ENCODE measurements at places on chromosomes 2 and 18. TPM values are rescaled to one million over a fixed set of nuclear protein-coding genes. Genes with fewer than 3 reads are reported as not detected.

GRCh38 chr2:42089340-42089925 lies 41.6 kb downstream of the PKDCC start:
- no peaks in the 10 kb centered on the region for H3K36me3 ChIP-seq
- H3K27ac ChIP-seq: no peak overlapping the region
- H3K4me1 ChIP-seq: peaks cover 8% of the 10 kb centered on the region
- no peak overlapping the region for H3K4me3 ChIP-seq
- DNase-seq: peak; percentile 89

GRCh38 chr18:12595571-12596255 lies 62.2 kb downstream of the SPIRE1 start:
- no peaks in the 10 kb centered on the region for H3K36me3 ChIP-seq
- H3K4me1 ChIP-seq: no peaks in the 10 kb centered on the region
- no peak overlapping the region for H3K4me3 ChIP-seq
- no peaks in the 10 kb centered on the region for H3K27me3 ChIP-seq
- H3K27ac ChIP-seq: no peak overlapping the region

- H3K4me1 ChIP-seq: no peaks in the 10 kb centered on the region
- no peaks in the 10 kb centered on the region for H3K27me3 ChIP-seq
- DNase-seq: no peak
- H3K4me3 ChIP-seq: no peak overlapping the region
These were observed 158.1 kb downstream of the DDX1 start for GRCh38 chr2:15749460-15750432.

- no peak for DNase-seq
- H3K27me3 ChIP-seq: no peaks in the 10 kb centered on the region
- no peak overlapping the region for H3K4me3 ChIP-seq
- no peak overlapping the region for H3K27ac ChIP-seq
These were observed 163.5 kb upstream of the SOX11 start for GRCh38 chr2:5528706-5529105.

- no peak overlapping the region for H3K4me3 ChIP-seq
- no peak for DNase-seq
- no peaks in the 10 kb centered on the region for H3K36me3 ChIP-seq
- no peaks in the 10 kb centered on the region for H3K27me3 ChIP-seq
- H3K27ac ChIP-seq: no peak overlapping the region
- no peaks in the 10 kb centered on the region for H3K4me1 ChIP-seq
These were observed 948 bp upstream of the GATA6 start for GRCh38 chr18:22168360-22168921.

DNA sequence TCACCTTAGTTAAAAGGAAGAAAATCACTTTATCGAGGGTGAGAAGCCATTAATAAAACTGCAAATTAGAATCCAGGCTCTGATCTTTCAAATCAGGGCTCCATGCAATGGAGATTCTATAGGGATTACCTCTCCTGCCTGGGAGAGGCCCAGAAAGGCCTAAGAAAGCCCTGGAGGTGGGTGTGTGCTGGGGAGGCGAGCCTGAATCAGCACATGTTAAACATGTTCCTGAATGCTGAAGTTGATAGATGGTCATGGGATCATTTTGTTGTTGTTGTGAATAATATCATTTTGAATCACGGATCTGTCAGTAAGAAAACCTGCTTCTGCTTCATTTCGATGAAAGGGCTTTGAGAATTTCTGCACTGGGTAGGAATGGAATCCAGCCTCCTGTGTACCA lies 254.3 kb downstream of the ACKR3 start:
- no peak overlapping the region for H3K27ac ChIP-seq
- no peaks in the 10 kb centered on the region for H3K36me3 ChIP-seq
- DNase-seq: no peak
- H3K27me3 ChIP-seq: no peaks in the 10 kb centered on the region
- H3K4me1 ChIP-seq: no peaks in the 10 kb centered on the region

GRCh38 chr2:20212871-20213503 lies 11.9 kb downstream of the SDC1 start:
- peaks cover 64% of the 10 kb centered on the region for H3K4me1 ChIP-seq
- no peaks in the 10 kb centered on the region for H3K36me3 ChIP-seq
- no peak overlapping the region for H3K4me3 ChIP-seq
- DNase-seq: no peak
- H3K27me3 ChIP-seq: no peaks in the 10 kb centered on the region

GRCh38 chr2:12490641-12491040 lies 226.1 kb upstream of the TRIB2 start:
- H3K4me3 ChIP-seq: no peak overlapping the region
- no peak overlapping the region for H3K27ac ChIP-seq
- DNase-seq: no peak
- no peaks in the 10 kb centered on the region for H3K36me3 ChIP-seq
- no peaks in the 10 kb centered on the region for H3K27me3 ChIP-seq
- peaks cover 15% of the 10 kb centered on the region for H3K4me1 ChIP-seq

- no peak for DNase-seq
- no peaks in the 10 kb centered on the region for H3K4me1 ChIP-seq
- no peaks in the 10 kb centered on the region for H3K27me3 ChIP-seq
- H3K36me3 ChIP-seq: no peaks in the 10 kb centered on the region
- no peak overlapping the region for H3K27ac ChIP-seq
These were observed 295.2 kb upstream of the HS6ST1 start for GRCh38 chr2:128613876-128614275.

DNA sequence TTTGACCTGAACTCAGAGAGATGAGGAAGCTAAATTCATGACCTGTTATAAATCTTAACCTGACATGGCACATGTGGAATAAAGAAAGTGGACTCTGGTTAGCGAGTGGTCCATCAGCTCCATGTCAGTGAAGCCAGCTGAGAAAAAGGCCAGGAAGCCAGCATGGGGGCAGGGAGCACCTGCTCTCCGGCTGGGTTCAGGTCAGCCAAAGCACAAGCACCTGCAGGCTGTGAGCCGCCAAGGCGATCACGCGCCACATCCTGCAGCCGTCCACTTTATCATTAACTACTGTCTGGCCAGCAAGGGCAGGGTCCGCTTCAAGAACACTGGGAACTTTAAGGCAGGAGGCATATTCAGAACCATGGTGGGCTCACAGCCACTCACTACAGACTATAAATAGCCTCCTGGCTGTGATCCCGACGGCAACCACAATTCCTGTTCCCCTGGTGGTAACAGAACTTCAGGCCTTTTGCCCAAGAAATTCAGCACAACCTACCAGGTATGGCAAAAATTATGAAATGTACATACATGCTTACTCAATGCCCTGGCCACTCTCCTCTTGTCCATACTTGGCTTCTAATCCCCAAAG lies 35.5 kb downstream of the ACVR1 start:
- no peak for DNase-seq
- no peaks in the 10 kb centered on the region for H3K27me3 ChIP-seq
- H3K4me3 ChIP-seq: no peak overlapping the region
- H3K36me3 ChIP-seq: no peaks in the 10 kb centered on the region
- H3K27ac ChIP-seq: no peak overlapping the region

GRCh38 chr2:219399716-219400478 lies 12.2 kb upstream of the DNPEP start:
- DNase-seq: no peak
- H3K27ac ChIP-seq: no peak overlapping the region
- H3K4me1 ChIP-seq: no peaks in the 10 kb centered on the region
- H3K36me3 ChIP-seq: no peaks in the 10 kb centered on the region
- no peaks in the 10 kb centered on the region for H3K27me3 ChIP-seq
- no peak overlapping the region for H3K4me3 ChIP-seq

DNA sequence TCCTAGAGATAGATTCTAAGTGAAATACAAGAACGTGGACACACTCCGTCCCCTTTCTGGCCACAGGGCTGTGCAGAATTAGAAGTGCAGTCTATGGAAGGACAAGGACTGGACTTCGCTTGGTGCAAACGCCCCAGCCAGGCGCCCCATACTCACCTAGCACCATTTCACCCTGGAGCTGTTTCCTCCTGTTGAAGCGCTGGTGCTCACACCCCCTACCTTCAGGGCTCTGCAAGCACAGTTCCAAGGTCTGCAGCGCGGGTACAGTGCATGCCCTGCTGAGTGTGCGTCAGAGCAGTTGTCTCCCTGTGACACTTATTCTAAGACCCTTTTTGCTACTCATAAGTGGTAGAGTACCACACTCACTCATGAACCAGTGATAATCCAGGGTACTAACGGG lies 3.0 kb downstream of the HPCAL1 start:
- H3K27ac ChIP-seq: no peak overlapping the region
- peak; percentile 64 for DNase-seq

- H3K27me3 ChIP-seq: no peaks in the 10 kb centered on the region
- DNase-seq: no peak
- no peaks in the 10 kb centered on the region for H3K4me1 ChIP-seq
- H3K36me3 ChIP-seq: no peaks in the 10 kb centered on the region
These were observed 329.7 kb upstream of the KLHL29 start for GRCh38 chr2:23055251-23055650.

- no peaks in the 10 kb centered on the region for H3K27me3 ChIP-seq
- no peak overlapping the region for H3K4me3 ChIP-seq
- H3K4me1 ChIP-seq: no peaks in the 10 kb centered on the region
- no peak overlapping the region for H3K27ac ChIP-seq
- peak; percentile 32 for DNase-seq
These were observed 58.6 kb downstream of the NCAPH start for GRCh38 chr2:96393989-96394761.

DNA sequence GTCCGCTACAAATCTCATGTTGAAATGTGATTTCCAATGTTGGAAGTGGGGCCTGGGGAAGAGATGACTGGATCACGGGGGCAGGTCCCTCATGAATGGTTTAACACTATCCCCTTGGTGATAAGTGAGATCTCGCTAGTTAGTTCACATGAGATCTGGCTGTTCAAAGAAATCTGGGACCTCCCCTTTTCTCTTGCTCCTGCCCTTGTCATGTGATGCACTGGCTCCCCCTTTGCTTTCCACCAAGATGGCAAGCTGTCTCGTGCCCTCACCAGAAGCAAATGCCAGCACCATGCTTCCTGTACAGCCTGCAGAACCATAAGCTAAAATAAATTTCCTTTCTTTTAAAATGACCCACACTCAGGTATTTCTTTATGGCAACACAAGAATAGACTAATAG lies 57.3 kb upstream of the C2orf15 start:
- H3K4me1 ChIP-seq: peaks cover 4% of the 10 kb centered on the region
- no peaks in the 10 kb centered on the region for H3K36me3 ChIP-seq
- no peak overlapping the region for H3K4me3 ChIP-seq
- DNase-seq: peak; percentile 46

- H3K4me1 ChIP-seq: peaks cover 18% of the 10 kb centered on the region
- no peaks in the 10 kb centered on the region for H3K27me3 ChIP-seq
- DNase-seq: no peak
These were observed 110.0 kb downstream of the TPGS2 start for GRCh38 chr18:36718705-36719328.

GRCh38 chr2:173311844-173312606 lies 42.6 kb upstream of the CDCA7 start:
- DNase-seq: no peak
- H3K27me3 ChIP-seq: no peaks in the 10 kb centered on the region
- H3K27ac ChIP-seq: no peak overlapping the region
- H3K4me1 ChIP-seq: peaks cover 12% of the 10 kb centered on the region
- H3K4me3 ChIP-seq: no peak overlapping the region
- no peaks in the 10 kb centered on the region for H3K36me3 ChIP-seq

GRCh38 chr2:186919296-186919695 lies 70.3 kb upstream of the ZSWIM2 start:
- H3K4me1 ChIP-seq: no peaks in the 10 kb centered on the region
- no peak overlapping the region for H3K27ac ChIP-seq
- DNase-seq: no peak
- no peaks in the 10 kb centered on the region for H3K27me3 ChIP-seq

DNA sequence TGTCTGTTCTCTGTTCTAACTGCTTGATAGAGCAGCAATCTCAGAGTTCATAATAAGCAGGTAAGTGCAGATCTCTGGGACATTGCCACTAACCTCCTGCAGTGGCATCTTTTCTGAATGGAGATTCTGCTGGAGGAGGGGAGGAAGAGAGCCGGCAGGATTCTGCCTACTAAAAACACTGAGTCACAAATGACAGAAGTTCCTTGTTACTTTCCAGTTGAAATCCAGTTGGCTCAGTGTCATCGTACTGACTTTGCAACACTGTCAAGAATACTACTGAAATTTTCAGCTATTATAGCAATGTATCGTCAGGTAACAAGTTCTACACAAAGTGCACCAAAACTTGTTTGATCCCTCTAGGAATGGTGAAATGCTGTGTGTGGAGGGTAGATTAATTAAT lies 79.6 kb upstream of the ST6GAL2 start:
- H3K4me1 ChIP-seq: peaks cover 8% of the 10 kb centered on the region
- H3K4me3 ChIP-seq: no peak overlapping the region
- H3K27ac ChIP-seq: no peak overlapping the region
- no peaks in the 10 kb centered on the region for H3K36me3 ChIP-seq
- DNase-seq: no peak

DNA sequence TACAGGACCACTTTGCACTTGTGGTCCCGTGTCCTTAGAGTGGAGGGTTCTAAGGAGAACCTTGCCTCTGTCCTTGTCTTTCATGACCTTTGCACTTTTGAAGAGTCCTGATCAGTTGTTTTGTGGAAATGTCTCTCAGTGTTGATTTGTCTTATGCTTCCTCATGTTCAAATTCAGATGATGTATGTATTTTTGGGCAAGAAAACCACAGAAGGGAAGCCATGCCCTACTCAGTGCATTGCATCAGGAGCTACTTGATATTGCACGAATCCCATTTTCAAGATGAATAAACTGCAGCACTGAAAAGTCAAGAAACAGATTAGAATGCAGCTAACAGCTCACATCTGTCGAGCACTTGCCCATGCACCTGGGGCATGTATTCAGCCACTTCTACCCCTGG lies 152.2 kb downstream of the INHBB start:
- no peak overlapping the region for H3K4me3 ChIP-seq
- H3K27me3 ChIP-seq: no peaks in the 10 kb centered on the region
- DNase-seq: no peak
- H3K4me1 ChIP-seq: no peaks in the 10 kb centered on the region

GRCh38 chr2:31237348-31238017 lies 3.5 kb downstream of the EHD3 start:
- H3K4me1 ChIP-seq: peaks cover 80% of the 10 kb centered on the region
- peak; percentile 41 for DNase-seq
- peaks cover 68% of the 10 kb centered on the region for H3K36me3 ChIP-seq
- peak overlapping the region; percentile 96 for H3K27ac ChIP-seq

KIF1A gene
- total RNA-seq: not detected

ALPG gene
- total RNA-seq: not detected

MPV17 gene
- total RNA-seq: 126 TPM

HADHB gene
- total RNA-seq: 48.8 TPM

TTN gene
- under 0.01 TPM for total RNA-seq

MAB21L4 gene
- not detected for total RNA-seq

TFCP2L1 gene
- total RNA-seq: not detected

MYL1 gene
- total RNA-seq: not detected

ANO7 gene
- total RNA-seq: 0.14 TPM

FKBP7 gene
- 23.1 TPM for total RNA-seq
